NCI-H446 (cell line): ENCODE measurements at places on chromosomes 11 and 22.

GRCh38 chr11:65186701-65187100, 5.0 kb downstream of the CAPN1 start:
- no peak for DNase-seq

DNA sequence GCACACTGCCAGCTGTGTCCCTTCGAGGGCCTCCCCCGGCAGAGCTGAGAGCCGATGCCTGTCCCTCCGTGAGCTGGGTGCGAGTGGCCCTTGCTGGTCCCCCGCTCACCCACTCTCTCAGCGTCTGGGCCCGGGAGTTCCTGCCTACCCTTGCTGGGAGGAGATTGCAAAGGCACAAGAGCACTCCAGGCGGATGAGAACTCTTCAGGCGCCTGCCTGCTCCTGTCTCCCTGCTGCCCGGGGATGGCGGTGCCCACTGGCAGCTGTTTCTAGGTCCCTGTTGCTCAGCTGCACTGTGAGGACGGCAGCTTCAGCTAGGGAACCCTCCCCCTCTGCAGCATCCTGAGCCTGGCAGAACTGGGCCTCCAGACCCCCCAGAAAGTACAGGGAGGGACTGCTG, 61.1 kb downstream of the FLRT1 start:
- no peak for DNase-seq

DNA sequence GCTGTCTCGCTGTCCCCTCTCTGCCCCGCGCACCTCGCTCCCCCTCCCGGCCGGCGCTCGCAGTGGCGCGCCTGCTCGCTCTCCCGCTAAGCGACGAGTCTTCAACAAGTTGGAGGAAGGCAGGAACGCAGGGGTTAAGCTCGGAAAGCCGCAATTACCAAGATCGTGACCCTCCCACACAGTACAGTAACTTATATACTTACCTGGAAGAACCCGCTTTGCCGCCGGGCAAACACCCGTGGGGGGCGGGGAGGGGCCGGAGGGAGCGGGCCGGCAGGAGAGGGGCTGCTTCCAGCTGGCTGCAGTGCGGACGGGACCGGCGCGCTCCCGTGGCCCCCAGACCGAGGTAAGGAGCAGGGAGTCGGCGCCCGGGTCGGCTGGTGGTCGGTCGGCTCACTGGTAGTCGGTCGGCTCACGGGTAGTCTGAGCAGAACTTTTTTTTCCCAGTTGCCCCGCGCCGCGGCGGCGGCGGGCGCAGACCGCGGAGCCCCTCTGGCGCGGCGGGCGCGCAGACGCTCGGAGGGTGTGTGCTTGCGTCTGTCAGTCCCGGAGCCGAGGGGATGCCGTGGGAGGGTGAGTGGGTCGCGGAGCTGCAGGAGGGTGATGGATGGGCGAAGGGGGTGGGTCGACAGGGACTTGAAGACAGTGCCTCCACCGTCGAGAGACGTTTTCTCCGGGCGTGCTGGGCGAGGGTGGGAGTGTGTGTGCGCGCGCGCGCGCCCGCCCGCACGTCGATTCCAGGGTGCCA, 101.2 kb upstream of the HSD17B12 start:
- DNase-seq, result no peak

DNA sequence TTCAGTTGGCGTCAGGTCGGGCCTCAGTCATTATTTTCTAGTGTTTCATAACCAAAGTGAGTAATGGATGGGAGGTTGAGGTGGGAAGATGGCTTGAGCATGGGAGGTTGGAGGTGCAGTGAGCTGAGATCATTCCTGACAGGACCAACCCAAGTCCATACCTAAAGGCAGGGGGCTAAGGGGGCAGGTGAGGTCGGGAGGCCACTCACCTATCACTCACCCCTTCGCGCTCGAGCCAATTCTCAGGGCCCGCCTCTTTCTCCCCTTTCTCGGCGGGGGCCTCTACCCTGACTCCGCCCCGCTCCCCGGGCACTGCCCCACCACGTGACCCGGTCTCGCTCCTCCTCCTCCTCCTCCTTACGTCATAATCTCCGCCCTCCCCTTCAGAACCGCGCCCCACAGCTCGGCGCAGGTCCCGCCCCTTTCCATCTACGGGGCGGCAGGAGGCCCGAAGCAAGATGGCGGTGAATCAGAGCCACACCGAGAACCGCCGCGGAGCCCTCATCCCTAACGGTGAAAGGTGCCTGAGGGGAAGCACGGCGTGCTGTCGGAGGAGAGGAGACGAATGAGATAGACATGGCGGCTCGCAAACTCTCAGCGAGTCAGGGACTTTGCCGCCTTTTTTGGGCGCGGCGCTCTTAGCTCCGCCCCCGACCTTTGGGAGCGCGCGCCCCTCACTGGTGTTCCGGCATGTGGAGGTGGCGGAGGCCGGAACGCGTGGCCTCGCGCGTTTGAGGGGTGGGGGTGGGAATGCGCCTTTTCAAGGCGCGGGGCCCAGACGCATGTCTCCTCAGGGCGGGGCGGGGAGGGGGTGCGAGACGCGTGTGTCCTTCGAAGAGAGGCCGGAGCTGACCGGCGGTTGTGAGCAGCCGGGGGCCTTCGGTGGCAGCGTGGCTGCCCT, at the start of gene WBP2NL:
TSS of gene WBP2NL (plus strand) at position 428 of the 901 bp plus-strand sequence. CDS start at position 459, 31 bp downstream.
- peak; percentile 62 for DNase-seq

DNA sequence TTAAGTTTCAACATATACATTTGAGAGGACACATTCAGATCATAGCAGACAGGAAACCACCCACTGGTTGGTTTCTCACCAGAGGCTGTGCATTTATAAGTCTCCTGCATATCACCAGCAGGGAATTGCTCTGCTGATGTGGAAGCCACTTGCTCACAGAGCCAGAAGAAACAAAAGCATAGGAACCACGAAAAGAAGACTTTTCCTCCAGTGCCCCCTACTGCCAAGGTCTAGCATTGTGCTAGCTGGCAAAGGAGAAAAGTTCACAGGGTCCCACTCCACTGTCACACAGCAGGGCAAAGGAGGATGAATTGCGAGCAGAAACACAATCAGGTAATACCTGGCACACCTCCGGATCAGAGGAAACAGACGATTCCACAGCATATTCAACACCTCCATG, 28.9 kb upstream of the ISX start:
- DNase-seq, result no peak

- DNase-seq, result peak; percentile 28
These were observed 5.0 kb upstream of the LIMK2 start for GRCh38 chr22:31206896-31207687.

DNA sequence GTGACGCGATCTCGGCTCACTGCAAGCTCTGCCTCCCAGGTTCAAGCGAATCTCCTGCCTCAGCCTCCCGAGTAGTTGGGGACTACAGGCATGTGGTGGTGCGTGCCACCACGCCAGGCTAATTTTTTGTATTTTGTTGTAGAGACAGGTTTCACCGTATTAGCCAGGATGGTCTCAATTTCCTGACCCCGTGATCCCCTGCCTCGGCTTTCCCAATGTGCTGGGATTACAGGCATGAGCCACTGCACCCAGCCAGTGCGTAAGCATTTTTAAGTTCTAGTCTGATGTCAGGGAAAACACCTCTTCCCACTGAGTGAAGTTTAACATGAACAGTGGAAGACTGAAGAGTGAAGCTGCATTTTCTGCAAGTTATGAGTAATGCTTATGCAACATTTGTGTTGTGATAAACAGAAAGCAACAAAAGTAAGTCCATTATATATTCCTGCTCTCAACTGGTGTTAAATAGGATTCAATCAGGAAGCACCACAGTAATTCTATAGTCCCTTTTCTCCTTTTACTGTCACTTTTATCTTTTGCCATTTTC, 1219.8 kb upstream of the RAG2 start:
- no peak for DNase-seq

DNA sequence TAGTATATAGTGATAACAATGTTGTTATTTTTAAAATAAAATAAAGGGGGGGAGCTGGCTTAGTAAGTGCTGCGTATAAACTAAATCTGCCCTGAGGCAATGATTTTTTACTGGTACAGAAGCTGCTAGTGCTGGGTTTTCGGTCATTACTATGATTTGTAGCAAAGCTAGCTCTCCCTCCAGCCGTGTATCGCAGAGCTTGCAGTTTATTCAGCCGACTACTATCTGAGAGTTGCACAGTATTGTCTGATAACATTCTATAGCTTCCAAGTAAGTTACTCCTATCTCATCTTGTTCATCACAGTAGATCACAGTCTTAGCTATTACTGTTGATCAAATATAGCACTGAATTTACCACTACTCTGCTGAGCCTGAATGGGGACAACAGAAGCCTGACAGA, 805.5 kb upstream of the ARHGAP42 start:
- DNase-seq, result no peak

- DNase-seq, result no peak
These were observed 332.9 kb downstream of the NTM start for GRCh38 chr11:131703311-131703710.

GRCh38 chr11:65169164-65169641, 830 bp upstream of the SPDYC start:
- DNase-seq, result no peak

GRCh38 chr11:95913830-95914615, 9.9 kb downstream of the MTMR2 start:
- no peak for DNase-seq

DNA sequence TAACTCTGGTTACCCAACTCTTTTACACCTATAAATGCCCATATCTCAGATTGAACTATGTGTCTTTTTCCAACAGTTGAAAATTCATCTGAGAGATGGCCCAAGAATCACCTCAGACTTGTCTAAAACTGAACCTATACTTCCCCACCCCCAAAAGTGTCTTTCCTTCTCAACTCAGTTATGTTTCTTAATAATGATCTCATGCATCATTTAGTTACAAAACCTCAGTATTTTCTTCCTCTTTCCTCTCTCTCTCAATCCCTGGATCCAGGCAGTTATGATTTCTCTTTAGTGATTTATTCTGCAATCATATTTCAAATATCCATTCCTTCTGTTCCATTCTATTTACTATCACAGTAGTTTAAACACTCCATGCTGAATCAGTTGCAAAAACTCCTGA, 32.3 kb upstream of the ADSL start:
- DNase-seq, result no peak

DNA sequence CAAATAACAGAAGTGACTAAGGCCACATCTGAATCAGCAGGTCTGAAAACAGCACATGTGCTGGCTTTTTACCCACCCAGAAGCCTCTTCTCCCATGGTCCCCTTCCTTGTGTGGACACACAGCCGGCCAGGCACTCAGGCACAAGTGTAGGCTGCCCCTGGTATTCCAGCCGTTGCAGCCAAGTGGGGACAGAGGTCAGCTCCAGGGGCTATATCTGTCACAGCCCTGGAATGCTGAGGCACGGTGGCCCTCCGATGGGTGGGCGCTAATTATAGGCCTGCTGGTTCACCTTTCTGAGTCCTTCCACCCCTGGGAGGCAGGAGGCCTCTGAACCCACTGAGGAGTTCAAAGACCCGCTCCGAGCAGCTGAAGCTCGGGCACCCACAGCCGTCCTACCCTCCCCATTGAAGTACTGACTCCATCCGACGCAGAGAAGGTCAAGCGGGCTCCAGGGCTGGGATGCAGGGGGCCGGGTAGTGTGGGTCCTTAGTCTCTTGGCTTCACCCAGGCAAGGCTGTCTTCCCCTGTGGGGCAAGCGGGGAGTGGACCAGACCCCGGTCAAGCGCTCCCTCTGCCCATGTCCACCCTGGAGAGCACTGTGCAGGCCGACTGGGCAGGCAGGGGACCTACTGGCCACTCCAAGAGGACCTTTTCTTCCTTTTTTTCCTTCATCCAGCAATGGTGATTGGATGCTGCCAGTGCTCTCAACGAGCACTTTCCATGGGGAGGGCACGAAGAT, 14.3 kb downstream of the FGF3 start:
- DNase-seq, result no peak

DNA sequence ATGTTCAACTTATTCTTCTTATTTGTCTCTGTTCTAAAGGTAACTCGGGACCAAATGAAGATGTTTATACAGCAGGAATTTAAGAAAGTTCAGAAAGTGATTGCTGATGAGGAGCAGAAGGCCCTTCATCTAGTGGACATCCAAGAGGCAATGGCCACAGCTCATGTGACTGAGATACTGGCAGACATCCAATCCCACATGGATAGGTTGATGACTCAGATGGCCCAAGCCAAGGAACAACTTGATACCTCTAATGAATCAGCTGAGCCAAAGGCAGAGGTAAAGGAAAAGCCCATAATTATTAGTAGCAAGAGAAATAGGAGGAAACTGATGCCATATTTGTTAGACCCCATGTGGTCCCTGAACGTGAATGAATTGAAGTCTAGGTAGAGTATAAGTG, 63.3 kb downstream of the TRIM44 start:
- peak; percentile 48 for DNase-seq

- DNase-seq, result no peak
These were observed 3.1 kb upstream of the IL17REL start for GRCh38 chr22:50015451-50016307.

GRCh38 chr11:18727479-18728236, 1.7 kb upstream of the IGSF22 start:
- DNase-seq, result no peak

DNA sequence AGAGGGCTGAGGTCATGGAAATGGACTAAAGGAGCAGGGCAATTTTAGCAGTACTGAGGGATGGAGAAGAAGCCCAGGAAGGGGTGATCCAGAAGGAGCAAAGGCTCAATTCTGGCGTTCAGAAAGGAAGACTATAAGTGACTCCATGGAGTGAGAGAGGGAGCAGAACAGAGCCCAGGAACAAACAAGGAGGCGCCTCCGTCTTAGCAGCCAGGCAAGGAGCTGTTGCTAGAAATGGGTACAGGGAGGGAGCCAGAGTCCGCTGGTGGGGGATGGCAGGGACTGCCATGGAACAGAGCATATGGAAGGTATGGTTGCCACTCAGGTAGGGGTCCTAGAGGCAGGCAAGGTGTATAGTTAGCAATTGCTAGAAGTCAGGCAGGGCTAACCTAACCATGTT, 20.5 kb upstream of the STK33 start:
- no peak for DNase-seq

- no peak for DNase-seq
These were observed 496.2 kb upstream of the CCDC90B start for GRCh38 chr11:83782329-83782728.

- no peak for DNase-seq
These were observed 98.4 kb upstream of the OR9G4 start for GRCh38 chr11:56846631-56847576.

DNA sequence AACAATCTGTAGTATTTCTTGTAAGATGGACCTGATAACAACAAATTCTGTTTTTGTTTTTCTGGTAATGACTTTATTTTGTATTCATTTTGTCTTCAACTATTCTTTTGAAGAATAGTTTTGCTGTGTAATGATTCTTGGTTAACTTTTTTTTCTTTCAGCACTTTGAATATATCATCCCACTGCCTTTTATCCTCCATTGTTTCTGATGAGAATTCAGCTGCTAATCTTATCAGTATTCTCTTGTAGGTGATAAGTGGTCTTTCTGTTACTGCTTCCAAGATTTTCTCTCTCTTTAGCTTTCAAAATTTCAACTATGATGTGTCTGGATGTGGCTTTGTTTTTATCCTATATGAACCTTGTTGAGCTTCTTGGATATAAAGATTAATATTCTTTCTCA, 21.5 kb downstream of the GALNT18 start:
- DNase-seq, result no peak

- DNase-seq, result no peak
These were observed 77.5 kb upstream of the SEPTIN5 start for GRCh38 chr22:19636696-19637407.

- DNase-seq, result peak; percentile 58
These were observed 34.6 kb downstream of the A4GALT start for GRCh38 chr22:42685941-42686653.

- no peak for DNase-seq
These were observed 23.9 kb upstream of the LYVE1 start for GRCh38 chr11:10592331-10592730.
